ENCODE measurements at places on chromosomes 1 and 21.

- no peak for DNase-seq
Observed at GRCh38 chr1:220579317-220579716, 51.4 kb downstream of the MARK1 start.

DNA sequence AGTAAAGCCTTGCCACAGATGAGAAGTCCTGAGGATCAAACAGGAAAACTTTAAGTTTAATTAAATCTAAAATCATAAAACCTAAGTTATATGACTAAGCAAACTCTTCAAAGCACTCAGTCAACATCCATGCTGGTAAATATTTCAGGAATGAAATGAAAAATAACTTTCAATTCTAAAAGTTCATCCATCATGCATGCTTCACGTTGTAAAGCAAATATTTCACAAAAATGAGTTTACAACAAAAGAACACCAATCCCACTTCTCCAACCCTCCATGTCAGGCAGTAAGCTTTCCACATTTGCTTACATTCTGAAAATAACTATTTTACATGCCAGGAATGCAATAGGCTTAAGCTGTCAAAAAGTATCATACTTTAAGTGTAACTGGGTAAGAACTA lies 16.8 kb downstream of the APP start:
- DNase-seq, result no peak

- no peak for DNase-seq
Observed at GRCh38 chr21:41374177-41374712, 12.4 kb downstream of the MX2 start.

DNA sequence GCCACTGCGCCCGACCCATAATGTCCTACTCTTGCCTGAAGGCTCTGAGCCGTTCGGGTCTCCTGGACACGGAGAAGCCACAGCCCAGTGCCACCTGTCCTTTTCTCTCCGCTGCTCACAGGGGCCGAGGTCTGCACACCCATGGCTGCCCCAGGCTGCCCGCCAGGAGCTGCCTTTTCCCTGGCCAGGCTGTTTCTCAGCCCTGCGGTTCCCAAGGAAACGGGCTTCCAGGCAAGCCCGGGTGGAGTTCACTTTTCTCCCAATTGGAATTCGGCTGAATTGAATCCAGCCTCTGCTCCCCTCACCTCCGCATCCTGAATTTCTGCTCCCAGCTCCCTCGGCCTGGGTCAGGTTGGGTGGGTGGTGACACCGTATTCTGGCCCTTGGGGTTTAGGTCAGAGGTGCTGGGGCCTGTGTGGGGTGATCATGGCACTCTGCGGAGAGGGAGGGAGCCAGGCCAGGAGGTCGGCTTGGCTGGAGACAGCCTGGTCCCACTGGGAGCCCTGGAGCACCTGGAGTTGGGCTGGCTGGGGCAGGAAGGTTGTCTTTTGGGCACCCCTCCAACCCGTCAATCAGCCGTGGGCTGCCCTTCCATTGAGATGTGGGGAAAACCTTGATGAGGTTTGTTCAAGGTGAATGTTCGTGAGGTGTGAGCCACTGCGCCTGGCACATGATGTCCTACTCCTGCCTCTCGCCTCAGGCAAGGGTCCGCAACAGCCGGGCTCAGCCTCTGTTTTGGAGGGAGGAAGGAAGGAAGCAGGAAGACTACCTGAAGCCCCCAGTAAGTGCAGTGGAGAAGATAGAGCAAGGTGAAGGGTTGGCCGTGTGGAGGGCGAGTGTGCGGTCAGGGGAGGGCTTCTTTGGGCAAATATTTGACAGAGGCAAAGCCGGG lies 25.1 kb downstream of the RRP1 start:
- DNase-seq, result no peak

DNA sequence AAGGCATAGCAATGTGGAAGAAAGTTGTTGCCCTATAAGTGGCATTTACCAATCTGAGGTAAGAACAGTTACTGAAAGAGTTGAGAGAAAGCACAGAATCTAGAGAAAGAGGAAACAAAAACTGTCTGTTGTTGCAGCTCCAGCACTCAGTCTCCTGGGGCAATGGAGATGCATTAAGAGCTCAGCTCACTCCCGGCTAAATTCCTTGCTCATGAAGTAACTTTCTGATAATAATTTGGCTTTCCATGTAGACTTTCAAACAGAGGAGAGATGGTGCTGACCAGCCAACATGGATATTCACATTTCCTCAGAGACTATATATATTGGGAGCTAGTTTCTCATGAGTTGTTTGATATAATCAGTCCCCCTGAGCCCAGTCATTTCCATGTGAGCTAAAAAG lies 135.3 kb downstream of the GDAP2 start:
- DNase-seq, result no peak

GRCh38 chr1:183956559-183957188 lies 80.9 kb downstream of the COLGALT2 start:
- no peak for DNase-seq

DNA sequence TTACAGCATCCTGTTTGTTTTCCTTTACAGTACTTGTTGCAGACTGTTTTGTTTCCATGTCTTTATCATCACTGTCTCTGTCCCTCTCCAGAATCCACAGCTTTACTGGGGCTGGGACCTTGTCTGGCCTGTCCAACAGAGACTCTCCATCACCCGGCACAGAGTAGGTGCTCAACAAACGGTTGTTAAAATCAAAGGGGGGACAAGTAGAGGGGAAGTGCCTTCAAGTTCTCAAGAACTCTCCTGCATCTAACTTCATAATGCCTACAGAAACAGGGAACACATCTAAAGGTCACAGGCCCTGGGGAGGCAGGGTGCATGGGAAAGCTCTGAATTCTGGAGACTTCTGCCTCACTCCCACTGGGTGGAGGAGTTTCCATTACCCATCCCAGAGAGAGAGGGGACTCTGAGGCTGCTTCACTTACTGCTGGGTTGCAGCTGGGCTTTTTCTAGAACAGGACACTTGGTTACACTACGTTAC lies 2.3 kb upstream of the ECE1 start:
- no peak for DNase-seq

GRCh38 chr1:172352435-172352834 lies 68.0 kb upstream of the C1orf105 start:
- no peak for DNase-seq

GRCh38 chr1:32208891-32209328 lies at the start of gene DCDC2B:
TSS of gene DCDC2B (plus strand) at chr1:32209089. CDS start at chr1:32209094, 5 bp downstream.
- peak; percentile 67 for DNase-seq

GRCh38 chr1:243336163-243336562 lies 80.3 kb downstream of the SDCCAG8 start:
- DNase-seq, result no peak

GRCh38 chr1:210335001-210335400 lies 6.3 kb downstream of the HHAT start:
- DNase-seq, result no peak

DNA sequence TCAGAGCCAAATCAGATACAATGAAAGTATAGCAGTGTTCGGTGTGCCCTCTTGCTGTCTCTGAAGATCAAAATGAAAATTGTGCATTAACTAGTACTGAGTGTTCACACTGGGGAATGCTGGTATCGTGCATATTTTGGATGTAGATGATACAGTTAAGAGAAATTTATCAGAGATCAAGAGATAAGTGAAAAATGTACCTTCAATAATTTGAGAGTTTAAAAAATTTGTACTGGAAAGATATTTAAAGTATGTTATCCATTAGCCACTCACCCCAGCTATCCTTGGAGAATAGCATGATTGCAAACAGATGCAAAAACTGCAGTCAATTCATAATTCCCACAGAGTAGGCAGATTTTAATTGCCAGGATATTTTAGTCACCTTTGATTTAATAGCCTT lies 56.4 kb downstream of the GREM2 start:
- DNase-seq, result no peak

GRCh38 chr1:223355699-223356098 lies 8.3 kb downstream of the SUSD4 start:
- DNase-seq, result no peak

- DNase-seq, result no peak
Observed at GRCh38 chr1:8431019-8431418, 113.1 kb downstream of the SLC45A1 start.

DNA sequence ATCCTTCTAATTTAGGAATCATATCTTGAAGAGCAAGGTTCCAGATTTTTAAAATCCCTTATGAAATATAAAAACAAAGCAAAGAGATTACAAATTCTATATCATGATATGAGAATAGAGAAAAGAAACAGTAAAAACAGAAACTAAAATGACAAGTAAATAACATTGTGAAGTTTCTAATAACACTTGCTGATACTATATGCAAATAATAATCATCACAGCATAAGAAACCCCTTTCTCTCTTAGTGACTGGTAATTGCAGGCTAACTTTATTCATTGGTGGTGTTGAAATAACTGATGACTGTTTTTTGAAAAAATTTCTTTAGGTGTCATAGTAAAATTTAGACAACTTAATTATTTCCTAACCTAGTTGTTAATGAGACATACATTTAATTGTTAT lies 281.6 kb downstream of the PLA2G4A start:
- DNase-seq, result no peak

DNA sequence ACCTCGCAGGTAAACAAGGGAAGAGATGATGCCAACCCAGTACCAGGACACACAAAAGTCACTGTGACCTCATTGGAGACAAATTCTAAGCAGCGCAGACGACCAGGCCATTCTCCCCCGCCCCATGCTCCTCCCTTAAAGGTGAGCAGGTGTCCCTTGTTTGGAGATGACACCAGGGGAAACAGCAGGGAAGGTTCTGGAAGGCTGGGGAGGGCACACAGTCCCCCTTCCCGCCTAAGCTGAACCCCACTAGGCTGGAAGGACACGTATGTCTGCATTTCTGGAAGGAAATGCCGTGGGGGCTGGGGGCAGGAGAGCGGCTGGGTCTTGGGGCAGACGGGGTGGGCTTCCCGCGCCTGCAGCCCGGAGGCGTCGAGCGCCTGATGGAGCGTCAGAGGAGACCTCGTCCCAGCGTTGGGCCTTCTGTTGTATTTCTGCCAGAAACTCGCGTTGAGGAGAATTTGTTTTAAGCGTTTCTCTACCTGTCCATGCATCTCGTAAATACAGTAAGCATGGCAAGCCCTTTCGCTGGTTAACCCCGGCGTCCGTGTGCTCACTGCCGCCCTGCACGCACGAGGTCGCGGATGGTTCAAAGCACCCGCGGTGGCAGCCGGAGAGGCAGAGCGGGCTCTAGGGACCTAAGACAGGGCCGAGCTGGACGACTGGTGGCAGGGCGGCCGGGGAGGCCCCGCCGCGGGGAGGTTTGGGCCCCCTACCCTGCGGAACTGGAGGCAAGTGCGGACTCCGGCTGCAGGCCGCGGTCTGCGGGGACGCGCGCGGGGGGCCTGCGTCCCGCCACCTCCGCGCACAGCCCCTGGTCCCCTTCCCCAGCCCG lies 1.2 kb upstream of the LHX4 start:
- no peak for DNase-seq

- DNase-seq, result no peak
Observed at GRCh38 chr1:33943978-33944377, 80.1 kb downstream of the HMGB4 start.

DNA sequence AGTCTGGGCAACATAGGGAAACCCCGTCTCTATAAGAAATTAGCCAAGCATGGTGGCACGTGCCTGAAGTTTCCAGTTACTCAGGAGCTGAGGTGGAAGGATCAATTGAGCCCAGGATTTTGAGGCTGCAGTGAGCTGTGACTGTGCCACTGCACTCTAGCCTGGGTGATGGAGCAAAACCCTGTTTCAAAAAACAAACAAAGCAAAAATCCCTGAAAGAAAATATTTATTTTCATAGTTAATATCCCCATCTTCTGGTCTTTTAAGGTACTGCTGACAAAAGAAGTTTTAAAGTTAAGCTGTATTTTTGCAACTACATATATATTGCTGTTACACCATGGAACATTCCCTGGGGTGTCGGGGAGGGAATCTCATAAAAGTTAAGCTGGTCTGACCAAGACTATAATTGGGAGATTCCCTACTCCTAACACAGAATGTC lies 26.0 kb downstream of the VAMP4 start:
- no peak for DNase-seq

DNA sequence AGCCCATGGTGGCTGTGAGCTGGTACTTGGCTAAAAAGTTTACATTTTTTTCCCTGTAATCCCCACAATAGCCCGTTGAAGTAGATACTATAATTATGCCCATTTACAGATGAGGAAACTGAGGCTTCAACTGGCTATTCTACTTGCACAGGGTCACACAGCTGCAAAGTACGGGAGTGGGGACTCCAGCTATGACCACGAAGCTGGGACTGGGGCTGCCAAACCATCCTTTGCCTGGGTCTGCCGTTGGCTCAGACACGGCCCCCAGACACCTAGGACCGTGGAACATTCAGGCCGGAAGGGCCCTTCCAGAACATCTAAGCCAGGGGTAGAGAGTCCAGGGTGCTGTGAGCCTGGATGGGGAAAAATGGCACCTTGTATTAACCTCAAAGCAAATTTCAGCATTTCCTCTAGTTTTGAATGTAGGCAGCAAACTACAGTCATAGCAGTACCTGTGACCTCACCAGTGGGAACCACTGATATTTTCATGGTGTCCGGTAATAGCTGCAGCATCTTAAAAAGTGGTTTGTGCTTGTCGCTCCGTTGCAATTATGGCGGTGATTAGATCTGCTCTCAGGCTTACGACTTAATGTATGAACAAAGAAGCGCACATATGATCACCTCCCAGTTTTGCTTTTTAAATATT lies 4.3 kb downstream of the TP73 start:
- no peak for DNase-seq

GRCh38 chr21:36981977-36982700 lies 15.7 kb upstream of the HLCS start:
- no peak for DNase-seq

GRCh38 chr1:219324171-219324570 lies 150.5 kb downstream of the LYPLAL1 start:
- DNase-seq, result no peak

GRCh38 chr1:155570593-155570990 lies 8.0 kb upstream of the ASH1L start:
- DNase-seq, result no peak

DNA sequence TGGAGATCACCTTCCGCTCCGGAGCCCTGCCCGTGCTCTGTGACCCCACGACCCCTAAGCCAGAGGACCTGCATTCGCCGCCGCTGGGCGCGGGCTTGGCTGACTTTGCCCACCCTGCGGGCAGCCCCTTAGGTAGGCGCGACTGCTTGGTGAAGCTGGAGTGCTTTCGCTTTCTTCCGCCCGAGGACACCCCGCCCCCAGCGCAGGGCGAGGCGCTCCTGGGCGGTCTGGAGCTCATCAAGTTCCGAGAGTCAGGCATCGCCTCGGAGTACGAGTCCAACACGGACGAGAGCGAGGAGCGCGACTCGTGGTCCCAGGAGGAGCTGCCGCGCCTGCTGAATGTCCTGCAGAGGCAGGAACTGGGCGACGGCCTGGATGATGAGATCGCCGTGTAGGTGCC lies 9.6 kb downstream of the SPATA46 start:
- DNase-seq, result no peak
